Fibroblast of skin of scalp (primary cell): ENCODE measurements at places on chromosomes 2 and 18.

- no peak for DNase-seq
Observed at GRCh38 chr2:98607741-98608115, 584 bp downstream of the COA5 start.

GRCh38 chr2:168626096-168626495 lies 170.0 kb downstream of the CERS6 start:
- DNase-seq: no peak

- DNase-seq: no peak
Observed at GRCh38 chr2:22276696-22277095, 1108.3 kb upstream of the KLHL29 start.

DNA sequence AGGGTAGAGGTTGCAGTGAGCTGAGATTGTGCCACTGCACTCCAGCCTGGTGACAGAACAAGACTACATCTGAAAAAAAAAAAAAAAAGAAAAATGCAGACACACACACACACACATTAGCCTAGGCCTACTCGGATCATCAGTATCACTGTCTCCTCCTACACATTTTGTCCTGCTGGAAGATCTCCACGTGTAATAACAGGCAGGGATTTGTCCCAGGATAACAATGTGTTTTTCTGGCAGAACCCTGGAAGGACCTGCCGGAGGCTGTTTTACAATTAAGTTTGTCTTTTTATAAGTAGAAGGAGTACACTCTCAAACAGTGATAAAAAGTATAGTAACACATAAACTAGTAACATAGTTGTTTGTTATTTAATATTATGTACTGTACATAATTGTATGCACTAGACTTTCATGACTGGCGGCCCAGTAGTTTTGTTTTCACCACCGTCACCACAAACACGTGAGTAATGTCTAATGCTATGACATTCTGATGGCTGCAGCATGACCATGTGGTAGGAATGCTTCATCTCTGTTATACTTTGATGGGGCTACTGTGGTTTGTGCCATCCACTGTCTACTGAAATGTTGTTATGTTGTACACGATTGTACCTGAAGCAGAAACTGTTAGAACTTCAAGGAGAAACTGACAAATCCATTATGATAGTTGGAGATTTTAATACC lies 130.6 kb downstream of the ATP9B start:
- peak; percentile 58 for DNase-seq

GRCh38 chr2:49687918-49688317 lies 533.6 kb upstream of the FSHR start:
- no peak for DNase-seq

- DNase-seq: no peak
Observed at GRCh38 chr2:216633616-216634369, 573 bp downstream of the IGFBP2 start.

DNA sequence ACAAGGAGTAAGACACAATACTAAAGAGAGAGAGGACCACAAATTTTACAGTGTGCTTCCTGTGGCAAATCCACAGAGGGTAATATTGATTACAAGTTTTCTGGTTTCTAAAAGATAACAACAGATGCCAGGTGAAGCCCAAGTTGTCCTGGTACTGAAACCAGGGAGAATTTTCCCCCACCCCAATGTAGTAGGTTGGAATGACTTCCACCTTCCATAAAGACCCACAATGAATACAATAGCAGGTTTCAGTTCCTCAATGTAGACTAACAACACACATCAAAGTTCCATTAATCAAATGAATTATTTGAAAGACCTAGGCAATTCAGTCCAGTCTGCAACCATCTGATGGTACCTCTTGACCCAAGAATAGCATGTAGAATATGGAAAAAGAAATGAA lies 44.0 kb upstream of the TMEM247 start:
- no peak for DNase-seq

- DNase-seq: no peak
Observed at GRCh38 chr2:96764253-96764637, 3.5 kb downstream of the CNNM4 start.

DNA sequence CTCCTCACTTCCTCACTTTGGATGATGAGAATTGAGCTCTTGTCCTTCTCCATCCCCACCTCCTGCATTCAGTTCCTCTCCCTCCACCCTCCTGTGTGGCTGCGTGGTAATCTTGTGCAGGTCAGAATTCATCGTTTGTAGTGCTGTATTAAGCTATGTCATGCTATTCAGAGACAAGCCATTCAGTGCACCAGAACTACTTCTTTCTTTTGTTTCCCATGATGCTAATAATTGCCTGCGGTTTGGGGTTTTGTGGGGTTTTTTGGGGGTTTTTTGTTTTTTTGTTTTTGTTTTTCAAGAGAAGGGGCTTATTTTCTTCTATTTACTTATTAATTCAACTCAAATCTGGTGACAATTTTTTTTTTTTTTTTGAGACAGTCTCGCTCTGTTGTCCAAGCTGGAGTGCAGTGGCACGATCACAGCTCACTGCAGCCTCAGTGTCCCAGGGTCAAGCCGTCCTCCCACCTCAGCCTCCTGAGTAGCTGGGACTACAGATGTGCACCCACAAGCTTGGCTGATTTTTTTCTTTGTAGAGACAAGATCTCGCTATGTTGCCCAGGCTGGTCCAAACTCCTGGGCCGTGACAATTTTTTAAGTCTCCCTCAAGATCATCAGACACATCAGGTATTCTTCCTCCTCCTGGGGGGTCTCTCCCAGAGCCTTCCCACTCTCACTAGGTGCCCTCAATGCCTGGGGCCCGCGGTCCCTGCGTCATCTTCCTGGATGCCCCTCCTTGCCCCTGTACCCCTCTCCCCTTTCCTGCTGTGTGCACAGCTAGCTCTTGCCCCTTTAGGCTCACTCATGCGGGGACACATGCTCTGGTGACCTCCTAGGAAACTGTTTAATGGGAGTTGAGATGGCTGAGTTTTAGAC lies 37.8 kb downstream of the MAL start:
- no peak for DNase-seq

DNA sequence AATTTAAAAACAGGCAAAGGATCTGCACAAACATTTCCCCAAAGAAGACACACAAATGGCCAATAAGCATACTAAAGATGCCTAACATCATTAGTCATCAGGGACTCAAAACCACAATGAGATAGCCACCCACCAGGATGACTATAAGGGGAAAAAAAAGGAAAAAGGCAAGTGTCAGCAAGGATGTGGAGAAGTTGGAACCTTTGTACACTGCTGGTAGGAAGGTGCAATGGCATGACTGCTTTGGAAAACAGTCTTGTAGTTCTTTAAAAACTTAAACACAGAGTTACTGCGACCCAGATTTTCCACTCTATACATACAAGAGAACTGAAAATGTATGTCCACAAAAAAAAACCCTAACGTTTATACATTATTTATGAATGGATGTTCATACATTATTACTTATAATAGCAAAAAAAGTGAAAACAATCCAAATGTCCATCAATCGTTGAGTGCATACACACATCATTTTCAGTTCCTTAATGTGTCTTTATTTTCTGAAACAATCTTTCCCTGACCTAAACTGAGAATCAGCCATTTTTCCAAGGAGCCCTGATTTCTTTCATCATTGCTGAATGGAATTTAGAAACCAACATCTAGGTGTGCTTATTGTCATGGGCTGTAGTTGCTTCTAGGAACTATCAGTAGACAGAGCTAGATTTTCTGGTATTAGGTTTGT lies 64.7 kb upstream of the TLK1 start:
- peak; percentile 90 for DNase-seq

DNA sequence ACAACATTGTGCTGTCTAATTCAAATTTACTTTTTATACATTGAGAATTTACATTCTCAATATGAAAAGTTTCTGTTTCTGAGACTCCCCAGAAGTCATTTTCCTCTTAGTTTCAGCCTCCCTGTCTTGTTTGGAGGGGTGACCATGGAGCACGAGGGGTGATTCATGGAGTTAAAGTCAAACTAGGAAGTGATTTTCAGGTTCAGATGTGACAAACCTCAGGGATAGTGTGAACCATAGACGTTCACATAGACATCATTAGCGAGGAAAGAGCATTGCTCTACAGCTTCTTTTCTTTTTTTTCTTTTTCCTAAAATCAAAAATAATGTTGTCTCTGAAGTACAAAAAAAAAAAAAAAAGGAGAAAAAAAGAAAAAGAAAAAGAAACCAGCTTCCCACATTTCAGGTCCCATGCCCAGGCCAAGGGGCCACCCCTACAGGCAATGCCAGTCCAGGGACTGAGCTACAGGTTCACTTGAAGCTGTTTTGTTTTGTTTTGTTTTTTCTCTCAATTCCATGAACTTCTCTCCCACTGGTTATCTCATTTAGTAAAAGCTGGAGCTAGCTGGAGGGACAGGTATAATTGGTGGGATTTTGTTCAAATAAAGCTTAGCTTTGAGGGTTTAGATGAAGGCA lies 18.1 kb upstream of the LCLAT1 start:
- no peak for DNase-seq

GRCh38 chr2:211347328-211347727 lies 790.9 kb downstream of the CPS1 start:
- no peak for DNase-seq

DNA sequence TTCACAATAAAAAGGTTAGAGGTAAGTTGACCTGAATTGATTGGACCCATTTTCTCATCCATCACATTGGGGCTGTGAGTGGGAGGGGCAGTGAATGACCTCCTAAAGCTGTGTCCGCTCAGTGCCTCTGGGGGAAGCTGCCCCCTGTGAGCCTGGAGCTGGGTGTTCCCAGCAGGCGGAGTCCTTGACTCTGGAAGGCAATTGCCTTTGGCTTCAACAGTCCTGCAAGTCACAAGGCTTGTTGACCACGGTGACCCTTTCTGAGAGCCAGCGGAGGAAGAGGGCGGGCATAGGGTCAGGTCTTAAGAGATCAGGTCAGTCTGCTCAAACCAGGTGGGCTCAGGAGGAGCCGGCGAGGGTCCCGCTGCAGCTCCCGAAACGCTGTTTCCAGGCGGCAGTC lies 1.1 kb upstream of the CIDEA start:
- DNase-seq: no peak

DNA sequence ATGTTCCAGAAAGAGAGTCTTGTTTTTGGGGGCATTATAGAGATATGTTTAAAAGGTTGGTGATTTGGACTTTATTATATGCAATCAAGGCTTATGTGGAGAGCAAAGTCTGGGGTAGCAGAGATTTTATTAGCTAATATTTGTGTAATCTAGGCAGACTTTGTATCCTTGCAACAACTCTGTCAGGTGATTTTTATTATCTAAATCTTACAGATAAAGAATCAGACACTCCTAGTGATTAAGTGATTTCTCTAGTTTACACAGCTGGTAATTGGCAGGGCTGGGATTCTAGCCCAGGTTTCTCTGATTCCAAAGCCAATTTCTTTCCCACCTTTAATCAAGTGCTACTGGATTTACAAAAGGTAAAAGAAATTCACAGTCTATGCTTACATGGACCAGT lies 33.3 kb upstream of the NCK2 start:
- no peak for DNase-seq
